NCI-H2029 (cell line): ENCODE measurements at places on chromosomes 2 and 18.
A peak's percentile ranks its signal among the peaks of the same experiment; 100 is the strongest.

GRCh38 chr2:95068256-95068655 lies 42.7 kb downstream of the MAL start:
- DNase-seq, result no peak

GRCh38 chr2:168781191-168781817 lies 21.1 kb upstream of the NOSTRIN start:
- no peak for DNase-seq

DNA sequence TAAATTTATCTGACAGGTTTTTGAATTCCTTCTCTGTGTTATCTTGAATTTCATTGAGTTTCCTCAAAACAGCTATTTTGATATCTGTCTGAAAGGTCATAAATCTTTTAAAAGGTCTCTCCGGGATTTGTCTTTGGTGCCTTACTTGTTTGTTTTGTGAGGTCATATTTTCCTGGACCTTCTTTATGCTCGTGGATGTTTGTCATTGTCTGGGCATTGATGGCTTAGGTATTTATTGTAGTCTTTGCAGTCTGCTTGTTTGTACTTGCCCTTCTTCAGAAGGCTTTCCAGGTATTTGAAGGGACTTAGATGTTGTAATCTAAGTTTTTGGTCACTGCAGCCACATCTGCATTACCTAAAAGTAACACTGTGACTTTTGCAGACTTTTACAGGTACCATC lies 355.2 kb downstream of the PARD3B start:
- DNase-seq, result no peak

DNA sequence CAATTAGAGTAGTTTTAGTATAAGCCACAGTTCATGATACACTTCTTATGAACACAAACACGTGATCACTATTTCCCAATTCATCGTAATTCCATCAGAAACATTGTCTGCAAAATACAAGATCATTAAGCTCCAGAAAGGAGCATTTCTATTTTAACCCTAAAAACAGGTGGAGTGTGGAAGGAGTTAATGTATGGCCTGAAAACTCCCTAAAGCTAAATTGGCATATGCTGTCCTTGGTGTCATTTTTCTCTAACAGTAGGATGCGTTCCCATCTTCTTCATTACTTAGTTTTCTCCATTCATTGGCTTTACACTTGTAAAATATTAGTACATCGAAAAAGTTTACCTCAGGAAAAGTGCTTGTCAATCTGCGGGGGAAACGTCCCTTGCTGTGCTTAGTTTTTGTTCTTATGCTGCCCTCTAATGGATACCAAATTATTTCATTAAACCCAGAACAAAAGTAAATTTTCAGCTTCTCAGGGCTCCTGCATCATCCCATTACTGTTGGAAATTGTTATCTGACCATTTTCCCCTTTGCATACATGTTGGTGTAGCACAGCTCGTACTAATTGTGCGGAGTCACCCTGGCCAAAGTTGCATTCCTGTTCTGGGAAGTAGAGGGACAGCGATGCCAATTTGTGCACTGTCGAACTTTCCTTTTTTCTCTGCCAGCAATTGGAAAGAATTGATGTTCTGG lies 153.4 kb downstream of the GPD2 start:
- DNase-seq, result no peak

GRCh38 chr2:85134896-85135659 lies 1.9 kb downstream of the TCF7L1 start:
- DNase-seq, result no peak

DNA sequence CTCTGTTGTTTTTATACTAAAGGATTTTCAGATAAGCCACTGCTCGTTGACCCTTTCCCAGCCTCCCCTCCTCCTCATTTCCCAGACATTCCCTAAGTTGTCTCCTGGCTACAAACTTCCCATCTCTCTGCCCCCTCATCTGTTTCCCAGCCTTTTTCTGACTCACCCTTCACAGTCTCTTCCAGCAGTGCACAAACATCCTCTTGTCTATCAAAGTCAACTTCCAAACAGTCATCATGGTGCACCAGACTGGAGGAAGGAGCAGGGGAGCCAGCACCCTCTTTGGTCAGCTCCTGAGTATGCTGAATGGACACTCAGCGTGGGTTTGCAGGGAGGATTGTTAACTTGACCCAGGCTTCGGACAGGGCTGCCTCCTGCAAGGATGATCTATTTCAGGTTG lies 26.6 kb upstream of the SPRED2 start:
- DNase-seq, result no peak

GRCh38 chr2:139259422-139260051 lies 479.3 kb upstream of the NXPH2 start:
- no peak for DNase-seq

DNA sequence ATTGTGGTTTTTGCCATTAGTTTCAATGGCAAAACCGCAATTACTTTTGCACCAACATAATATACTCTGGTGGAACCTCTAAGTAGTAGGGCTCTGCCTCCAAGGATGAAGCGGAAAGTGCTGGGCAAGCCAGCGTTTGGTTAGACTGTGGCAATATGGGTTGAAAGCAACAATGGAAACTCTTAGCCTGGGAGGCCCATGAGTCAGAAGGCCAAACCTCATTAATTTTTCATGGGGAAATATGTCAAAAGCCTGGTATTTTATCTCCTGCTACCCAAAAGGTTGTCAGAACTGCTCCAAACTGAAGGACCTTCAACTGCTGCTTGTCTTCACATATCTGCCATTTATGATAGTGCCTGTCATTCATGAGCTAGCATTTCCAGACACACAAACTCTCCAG lies 179.1 kb upstream of the CYP26B1 start:
- no peak for DNase-seq

- no peak for DNase-seq
Measured at GRCh38 chr2:16015210-16015902, 75.0 kb downstream of the MYCN start.

GRCh38 chr2:74439373-74439772 lies 2.4 kb downstream of the RTKN start:
- DNase-seq, result no peak

- no peak for DNase-seq
Measured at GRCh38 chr2:229230256-229230655, 40.8 kb downstream of the PID1 start.

DNA sequence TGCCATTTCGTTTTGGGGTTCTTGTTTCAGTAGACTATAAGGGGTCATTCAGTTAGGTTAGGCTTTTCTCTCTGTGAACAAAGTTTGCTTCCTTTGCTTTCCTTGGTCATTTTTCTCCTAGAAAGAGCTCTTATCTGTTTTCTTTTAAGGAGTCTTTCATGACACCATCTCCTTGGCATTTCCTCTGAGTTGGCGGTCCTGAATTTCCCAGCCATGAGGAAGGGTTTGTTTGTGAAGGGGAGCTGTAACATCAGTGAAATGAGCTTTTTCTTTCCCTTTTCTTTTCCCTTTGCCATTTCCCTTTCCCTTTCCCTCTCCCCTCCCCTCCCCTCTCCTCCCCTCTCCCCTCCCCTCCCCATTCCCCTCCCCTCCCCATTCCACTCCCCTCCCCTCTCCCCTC lies 61.7 kb downstream of the MAP4K4 start:
- DNase-seq, result no peak

- no peak for DNase-seq
Measured at GRCh38 chr2:46012618-46013240, 284.5 kb upstream of the EPAS1 start.

DNA sequence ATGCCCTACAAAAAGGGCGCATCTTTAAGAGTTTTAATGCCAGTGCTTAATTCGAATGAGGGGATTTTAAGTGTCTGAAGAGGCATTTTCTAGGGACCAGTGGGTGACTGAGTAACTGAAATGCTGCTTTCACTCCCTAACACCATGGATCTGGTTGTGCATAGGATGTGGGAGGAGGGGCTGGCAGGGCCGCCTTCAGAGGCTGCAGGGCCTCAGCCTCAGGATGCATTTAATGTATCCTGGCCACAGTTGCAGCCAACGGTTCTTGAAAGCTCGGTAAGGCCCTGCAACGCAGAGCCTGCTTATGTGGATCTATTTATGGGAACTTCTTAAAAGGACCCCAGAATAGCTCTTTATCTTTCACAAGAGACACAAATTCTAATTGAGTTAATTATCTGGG lies 25.8 kb upstream of the IL18RAP start:
- no peak for DNase-seq

- DNase-seq, result no peak
Measured at GRCh38 chr2:231490801-231491200, 26.5 kb upstream of the NCL start.

DNA sequence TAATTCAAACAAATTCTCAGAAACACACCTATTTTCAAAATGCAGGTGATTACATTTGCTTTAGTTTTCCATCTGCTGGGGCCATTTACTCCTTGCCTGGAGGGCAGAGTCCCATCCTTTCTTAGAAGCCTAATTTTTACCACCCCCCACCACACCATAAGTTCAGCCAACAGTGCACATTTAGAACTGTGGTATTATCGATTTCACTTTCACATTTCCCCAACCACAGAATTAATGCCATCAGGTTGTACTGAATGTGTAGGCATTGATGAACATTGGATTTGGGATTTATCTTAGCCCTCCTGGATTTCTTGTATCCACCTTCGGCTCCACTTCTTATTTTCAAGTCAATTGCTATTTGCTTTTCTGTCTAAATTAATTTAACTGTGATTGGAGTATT lies 4.5 kb downstream of the SCYGR3 start:
- no peak for DNase-seq

DNA sequence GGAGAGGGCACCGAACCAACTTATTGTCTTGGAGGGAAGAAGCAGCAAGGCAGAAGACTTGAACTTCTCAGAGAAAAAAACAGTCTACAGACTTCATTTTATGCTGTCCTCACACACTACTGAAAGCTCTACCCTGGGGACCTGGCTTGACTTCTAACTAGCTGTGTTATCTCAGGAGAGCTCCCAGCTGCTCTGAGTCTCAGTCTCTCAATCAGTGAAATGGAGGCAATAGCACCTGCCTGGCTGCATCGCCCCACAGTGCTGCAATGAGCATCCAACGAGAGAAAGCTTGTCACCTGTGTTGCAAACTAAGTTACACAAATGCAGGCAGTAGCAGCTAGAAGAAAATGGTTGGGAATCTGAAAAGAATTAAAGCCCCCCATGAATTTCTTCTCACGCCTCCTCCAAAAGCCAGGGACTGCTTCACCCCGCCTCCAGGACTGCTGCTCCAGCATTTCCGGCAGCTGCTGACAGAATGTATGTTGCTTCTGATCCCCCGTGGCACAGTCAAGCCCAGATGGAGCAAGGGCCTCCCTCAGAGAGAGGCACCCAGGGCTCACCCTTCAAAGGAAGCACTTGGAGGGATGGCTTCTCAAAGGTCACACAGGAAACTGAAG lies 116.3 kb downstream of the BCL11A start:
- DNase-seq, result no peak

DNA sequence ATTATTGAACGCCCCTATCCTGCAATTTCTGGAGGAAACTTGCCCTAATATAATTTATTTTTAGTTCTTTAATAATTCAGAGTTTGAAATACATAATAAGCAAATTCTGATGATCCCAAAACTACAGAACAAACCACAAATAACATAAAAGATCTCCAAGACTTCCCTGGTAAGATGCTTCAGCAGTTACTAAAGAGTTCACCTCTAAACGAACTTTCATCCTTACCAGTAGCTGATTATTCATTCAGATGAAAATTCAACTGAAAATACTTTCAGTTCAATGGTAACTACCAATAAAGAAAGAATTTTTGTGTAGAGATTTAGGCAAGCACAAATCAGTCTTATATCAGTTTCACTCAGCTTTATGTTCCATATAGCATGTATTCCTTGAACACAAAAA lies 130.1 kb upstream of the MAPRE2 start:
- no peak for DNase-seq

- DNase-seq, result peak; percentile 49
Measured at GRCh38 chr2:18149660-18150246, 271.3 kb downstream of the KCNS3 start.

DNA sequence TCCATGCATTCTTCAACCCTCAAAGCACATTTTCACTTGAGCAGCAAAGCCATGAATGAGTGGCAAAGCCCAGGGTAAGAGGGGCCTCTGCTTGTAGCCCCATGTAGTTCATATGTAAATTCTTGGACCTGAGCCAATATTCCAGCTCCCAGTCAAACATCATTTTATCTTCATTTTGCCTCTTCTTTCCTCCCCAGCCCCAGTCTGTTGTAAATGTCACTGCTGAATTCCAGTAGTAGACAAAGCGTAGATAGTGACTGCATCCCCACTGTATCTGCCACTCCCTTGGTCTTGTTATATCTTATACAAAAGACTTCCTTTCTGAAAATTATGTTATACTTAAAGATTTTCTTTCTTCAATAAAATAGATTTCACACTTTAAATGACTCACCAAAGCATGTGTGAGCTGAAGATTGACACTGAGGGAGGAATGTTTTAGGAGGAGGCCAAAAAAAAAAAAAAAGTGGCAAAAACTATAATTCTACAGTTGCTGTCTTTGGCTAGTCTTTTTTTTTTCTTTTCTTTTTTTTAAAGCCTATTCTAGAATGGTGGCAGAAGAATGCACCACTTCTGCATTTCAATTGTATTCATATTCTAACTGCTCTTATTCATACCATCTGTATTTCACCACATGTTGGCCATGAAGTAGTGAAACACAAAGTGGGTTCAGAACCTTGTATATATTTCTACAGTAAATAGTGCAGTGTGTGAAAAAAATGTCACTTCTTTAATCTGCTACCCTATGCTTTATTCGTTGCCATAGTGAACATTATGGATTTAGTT lies 306.1 kb downstream of the CPS1 start:
- no peak for DNase-seq

- peak; percentile 35 for DNase-seq
Measured at GRCh38 chr2:143617803-143618415, 488.7 kb downstream of the ARHGAP15 start.

DNA sequence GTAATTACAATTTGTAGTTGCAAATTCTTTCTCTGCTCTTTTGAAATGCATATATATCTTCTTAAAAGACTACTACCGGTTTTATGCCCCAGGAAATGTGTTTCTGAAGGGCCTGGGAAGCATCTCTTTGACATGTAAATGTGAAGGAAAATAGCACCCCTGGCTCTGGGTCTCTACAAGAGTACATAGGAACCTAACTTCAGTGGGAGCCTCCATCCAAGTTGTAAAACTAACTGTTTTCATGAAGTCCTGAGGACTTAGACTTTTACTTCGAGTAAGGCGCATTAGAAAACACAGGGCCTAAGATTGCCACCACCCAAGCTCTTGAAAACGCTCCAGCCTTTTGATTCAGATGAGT lies 99.4 kb downstream of the CBLN2 start:
- DNase-seq, result no peak

DNA sequence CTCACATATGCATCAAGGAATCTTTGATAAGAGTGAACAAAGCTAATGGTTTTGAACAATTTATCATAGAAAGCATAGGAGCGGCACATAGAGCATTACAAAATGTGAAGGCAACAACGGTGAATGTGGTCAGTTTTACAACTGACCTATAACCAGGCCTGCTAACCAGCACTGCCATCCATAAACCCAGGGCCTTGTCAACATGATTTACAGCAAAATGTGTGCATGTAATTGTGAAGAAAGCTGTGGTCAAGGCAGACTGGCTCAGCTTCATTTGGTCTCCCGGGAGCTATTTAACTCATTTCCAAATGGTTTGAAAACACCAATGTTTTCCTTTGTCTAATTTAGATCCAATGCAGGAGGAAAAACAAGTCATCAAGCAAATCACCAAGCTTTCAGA lies 119.8 kb downstream of the DHRS9 start:
- DNase-seq, result no peak
